Stimulated activated CD4-positive, alpha-beta T cell treated with anti-CD3 and anti-CD28 coated beads, Interleukin-1b, Interleukin-23, amount 100 ng/mL, for 1 hour (primary cell): ENCODE measurements at places on chromosomes 6 and 20.

- no peak for DNase-seq
Observed at GRCh38 chr6:68754681-68755213, 119.7 kb downstream of the ADGRB3 start.

- no peak for DNase-seq
Observed at GRCh38 chr6:75230484-75231325, 12.9 kb downstream of the COX7A2 start.

DNA sequence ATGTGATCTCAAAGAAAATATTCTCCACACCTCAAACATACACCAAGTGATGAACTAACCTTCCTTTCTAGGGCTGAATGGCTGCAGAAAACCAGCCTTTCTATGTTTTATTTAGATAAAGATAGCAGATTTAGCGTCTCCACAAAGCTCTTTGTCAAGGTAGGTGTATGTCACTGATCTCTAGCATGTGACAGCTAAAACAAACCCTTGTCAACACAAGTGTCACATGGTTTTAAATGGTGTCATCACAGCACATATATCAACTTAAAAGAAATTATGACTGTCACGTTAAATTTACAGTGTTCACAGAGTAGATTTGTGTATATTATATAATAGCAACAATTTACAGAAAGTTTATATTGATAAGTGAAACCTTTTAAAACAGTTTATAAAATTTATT is 58.3 kb downstream of the TENT5A start:
- no peak for DNase-seq

- DNase-seq = no peak
Observed at GRCh38 chr6:122059918-122060317, 339.5 kb upstream of the HSF2 start.

- DNase-seq = no peak
Observed at GRCh38 chr6:73579389-73579788, 58.6 kb upstream of the EEF1A1 start.

DNA sequence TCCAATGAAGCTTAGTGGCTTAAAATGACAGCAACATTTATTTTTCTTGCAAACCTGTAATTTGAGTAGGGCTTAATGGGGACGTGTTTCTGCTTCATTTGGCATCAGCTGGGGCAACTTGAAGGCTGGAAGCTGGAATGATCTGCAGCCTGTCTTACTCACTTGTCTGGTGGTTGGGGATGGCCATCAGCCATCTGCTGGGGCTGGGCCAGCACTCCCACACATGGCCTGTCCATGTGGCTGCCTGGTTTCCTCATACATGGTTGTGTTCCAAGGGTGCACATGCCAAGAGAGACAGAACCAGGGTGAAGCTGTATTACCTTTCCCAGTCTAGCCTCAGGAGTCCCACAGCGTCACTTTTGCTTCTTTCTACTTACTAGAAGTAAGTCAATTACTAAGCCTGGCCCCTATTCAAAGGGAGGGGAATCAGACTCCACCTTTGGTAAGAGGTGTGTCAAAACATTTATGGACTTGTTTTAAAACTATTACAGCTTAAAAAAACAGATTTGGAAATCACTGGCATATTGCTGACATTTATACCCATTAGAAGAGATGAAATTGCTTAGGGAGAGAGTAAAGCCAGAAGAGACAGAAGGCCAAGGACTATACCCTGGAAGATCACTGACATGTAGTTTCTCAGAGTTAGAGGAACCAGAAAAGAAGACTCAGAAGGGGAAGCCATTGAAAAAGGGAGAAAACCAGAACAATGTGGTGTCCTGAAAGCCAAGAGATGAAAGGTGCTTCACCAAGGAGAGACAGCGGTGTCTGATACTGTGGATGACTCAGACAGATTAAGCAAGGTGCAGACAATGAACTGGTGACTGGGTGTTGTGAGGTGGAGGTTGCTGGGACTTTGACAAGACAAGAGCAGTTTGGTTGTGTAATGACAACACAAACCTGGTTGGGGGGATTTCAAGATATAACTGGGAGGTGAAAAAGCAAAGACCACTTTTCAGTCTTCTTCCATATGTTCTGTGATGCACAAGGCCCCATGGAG is 345.2 kb downstream of the GJA1 start:
- DNase-seq = no peak

DNA sequence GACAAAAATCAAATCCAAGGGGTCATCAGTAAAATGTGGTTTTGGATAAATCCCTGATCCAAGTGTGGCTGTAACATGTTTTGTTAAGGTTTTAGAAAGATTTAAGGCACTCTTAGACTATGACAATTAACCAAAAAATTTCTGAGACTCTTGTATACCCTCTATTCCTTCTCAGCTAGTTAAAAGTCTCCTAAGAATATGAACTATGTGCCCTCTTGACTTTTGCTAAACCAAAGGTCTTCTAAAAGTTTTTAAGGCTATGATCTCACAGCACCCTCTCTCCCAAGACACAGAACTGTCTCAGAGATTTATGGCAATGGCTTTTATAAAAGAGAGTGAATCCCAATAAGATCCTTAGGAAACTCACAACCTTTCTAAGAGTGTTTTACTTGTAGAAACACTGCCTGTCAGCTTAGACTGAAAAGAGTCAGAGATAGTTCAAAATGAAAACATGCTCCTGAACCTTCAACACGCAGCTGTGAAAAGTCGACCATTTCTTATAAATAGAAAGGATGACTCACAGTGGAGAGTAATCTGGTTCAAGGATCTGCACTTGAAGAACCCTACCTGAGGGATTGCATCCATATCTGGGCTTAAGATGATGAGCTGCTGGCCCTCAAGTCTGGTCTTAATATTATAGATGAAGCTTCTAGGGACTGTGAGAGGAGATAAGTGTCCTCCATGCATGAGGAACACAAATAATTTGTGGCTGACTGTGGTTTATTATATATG is 388.4 kb upstream of the GJE1 start:
- DNase-seq = no peak

GRCh38 chr6:130617658-130618057 is 209.5 kb upstream of the SMLR1 start:
- no peak for DNase-seq

DNA sequence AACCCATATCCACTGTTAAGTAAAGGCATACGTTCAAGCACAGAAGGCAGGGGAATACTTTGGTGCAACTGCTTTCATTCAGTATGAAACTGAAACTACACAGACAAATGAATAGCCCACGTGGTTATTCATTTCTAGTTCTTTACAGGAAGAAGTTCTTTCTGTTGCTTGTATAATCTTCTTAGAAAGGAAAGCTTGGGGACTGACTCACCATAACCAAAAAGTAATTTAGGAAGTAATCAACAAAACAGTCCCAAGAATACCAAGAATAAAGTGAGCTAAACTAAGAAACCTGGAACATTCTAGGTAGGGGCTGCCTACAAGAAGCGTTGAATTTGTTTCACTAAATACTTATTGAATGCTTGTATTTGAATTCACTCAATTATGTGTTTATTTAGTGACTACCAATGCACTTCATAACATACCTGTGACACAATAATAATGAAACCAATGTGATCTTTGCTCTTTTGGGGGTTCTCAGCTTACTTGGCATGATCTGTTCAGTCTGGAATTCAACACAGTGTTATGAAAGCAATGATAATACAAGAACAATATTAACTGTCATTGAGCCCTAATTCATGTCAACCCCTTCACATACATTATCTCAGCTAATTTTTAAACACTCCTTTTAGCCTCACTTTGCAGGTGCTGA is 25.1 kb upstream of the KIAA0408 start:
- no peak for DNase-seq

DNA sequence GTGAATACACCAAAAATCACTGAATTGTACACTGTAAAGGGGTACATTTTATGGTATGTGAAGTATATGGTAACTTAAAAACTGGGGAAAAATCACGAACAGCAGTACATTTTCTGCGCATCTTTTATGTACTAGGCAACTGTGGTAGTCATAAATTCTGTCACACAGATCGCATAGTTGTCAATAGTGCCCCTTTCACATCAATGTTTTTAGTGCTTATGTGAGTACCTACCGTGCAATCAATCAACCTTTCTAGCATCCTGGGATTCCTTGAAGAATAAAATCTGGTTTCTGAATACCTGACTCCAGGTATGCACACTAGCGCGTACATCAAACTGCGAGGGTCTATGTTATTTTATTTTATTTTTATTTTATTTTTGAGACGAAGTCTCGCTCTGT is 637 bp upstream of the RPF2 start:
- no peak for DNase-seq

GRCh38 chr20:13839421-13840092 is 54.7 kb downstream of the NDUFAF5 start:
- no peak for DNase-seq

DNA sequence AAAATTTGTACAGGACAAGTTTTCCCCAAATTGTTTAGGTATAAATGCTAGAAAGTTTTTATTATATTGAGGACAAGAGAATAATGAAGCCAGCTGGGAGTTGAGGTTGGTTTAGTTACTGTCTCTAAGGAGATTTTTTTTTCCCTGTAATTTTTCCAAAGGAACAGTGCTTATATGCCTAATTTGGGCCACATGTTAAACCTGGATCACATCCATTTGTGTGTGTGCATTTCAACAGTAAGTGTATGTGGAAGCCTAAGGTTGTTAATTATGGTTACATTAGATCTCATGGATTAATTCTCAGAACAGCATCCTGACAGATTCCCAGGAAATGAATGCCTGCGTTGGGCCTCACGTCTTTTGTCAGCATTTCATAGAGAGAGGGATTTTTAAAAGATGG is 4.5 kb downstream of the IGF2R start:
- DNase-seq = no peak

DNA sequence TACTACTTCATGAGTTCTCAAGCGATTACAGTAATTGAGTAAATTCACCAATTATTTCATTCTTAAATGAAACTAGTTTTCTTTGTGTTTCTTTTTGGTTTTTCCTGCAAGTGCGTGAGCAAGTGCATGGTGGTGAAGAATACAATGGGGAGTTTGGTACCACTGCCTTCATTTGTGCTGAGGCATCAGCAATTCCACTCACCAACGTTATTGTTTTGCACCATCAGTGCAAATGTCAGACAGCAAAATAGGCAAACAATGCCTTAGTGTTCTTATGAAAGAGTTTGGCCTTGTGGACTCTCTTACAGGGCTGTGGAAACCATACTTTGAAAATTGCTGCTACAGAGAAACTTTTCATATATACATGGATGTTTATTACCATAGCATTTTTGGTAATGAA is 8.2 kb downstream of the CDH26 start:
- no peak for DNase-seq

GRCh38 chr6:84411060-84411629 is 183.7 kb upstream of the CEP162 start:
- DNase-seq = no peak

GRCh38 chr6:3019065-3019464 is 19.4 kb downstream of the NQO2 start:
- no peak for DNase-seq

- no peak for DNase-seq
Observed at GRCh38 chr6:36386495-36387439, 702 bp downstream of the ETV7 start.

- no peak for DNase-seq
Observed at GRCh38 chr20:62391165-62392076, 4.5 kb downstream of the RPS21 start.
